ENCODE measurements at places on chromosomes 5 and 9.

- DNase-seq, result no peak
Observed at GRCh38 chr9:4317205-4317604, 17.3 kb upstream of the GLIS3 start.

DNA sequence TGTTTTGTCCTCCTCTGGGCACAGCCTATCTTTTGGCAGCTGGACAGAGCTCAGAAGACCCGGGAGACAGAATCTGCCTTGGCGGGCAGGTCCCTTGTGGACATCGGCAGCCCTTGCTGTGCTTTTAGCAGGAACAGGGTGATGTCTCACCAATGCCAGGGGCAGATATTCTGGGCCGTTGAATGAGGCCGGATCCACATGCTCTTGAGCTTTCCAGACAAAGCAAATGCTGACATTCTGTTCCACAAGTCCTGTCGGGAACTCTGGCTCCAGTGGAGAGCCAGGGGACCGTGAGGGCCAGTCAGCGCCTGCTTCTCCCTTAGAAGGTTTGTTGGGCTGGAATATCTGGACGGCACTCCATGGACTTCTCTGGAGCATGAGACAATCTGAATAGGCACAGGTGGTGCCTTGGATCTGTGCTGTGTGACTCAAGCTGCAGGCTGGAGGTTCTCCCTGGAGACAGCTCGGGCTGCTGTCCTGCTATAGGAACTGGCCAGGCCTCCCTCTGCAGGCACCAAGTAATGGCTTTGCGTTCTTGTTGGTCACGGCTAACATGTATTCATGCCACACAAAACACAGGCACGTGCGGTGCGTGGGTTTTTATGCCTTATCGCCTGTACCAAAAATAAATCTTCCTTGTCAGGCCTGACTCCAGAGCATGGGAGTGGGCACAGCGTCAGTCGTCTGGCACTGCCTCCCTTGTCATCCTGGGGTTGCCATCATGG is 80.3 kb downstream of the GADD45G start:
- no peak for DNase-seq

- DNase-seq, result no peak
Observed at GRCh38 chr9:83521411-83521810, 16.8 kb downstream of the FRMD3 start.

DNA sequence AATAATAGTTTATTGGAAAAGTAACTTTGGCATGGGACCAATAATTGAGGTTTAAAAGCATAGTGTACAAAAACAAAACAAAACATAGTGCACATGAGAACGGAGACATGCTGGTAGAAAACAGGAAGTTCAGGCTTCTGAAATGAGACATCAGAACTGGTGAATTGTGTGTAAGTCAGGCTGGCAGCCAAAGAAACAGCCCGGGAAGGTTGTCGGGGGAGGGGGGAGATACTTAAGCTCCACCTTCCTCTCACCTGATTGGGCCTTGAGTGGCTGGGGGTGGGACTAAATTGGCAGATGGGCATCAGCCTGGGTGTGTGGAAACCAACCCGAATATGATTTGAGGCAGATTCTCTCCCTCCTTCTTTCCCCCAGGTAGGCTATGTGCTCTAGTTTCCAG is 256.3 kb downstream of the SMARCA2 start:
- no peak for DNase-seq

DNA sequence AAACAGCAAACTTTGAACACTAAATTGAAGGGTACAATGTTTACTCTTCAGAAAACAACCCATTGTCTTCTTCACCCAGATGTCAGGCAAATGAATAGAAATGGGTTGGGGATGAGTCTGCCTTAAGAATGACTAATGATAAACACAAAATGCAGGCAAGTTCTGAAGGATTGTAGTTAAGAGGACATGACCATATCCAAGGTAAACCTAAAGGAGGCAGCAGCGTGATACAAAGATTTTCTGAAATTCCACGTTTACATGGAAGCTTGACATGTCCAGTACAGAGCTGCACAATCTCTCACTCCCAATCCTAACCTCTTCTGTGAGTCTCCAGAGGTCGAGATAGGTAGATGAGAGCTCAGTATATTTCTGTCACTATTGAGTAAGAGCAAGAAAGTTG is 1263.2 kb upstream of the CDH6 start:
- DNase-seq, result no peak

Measured in NCI-H187 treated with DMSO at 0.1 percent for 48 hours (cell line).